Left lung (tissue), 14 donors: ENCODE measurements at places on chromosomes 4 and X. TPM values are rescaled to one million over a fixed set of nuclear protein-coding genes. Genes with fewer than 3 reads are reported as not detected.

GRCh38 chrX:2578864-2579263, 78.1 kb upstream of the DHRSX start:
- H3K4me3 ChIP-seq, result no peak overlapping the region
- H3K27ac ChIP-seq, result no peak overlapping the region
- H3K27me3 ChIP-seq, result peaks cover 35% of the 10 kb centered on the region
- no peak for DNase-seq
- peaks cover 4% of the 10 kb centered on the region for H3K4me1 ChIP-seq
- no peaks in the 10 kb centered on the region for H3K36me3 ChIP-seq

Gene ARHGAP6
- polyA plus RNA-seq, result 19.1 TPM

- H3K4me1 ChIP-seq, result no peaks in the 10 kb centered on the region
- no peaks in the 10 kb centered on the region for H3K27me3 ChIP-seq
- H3K36me3 ChIP-seq, result no peaks in the 10 kb centered on the region
- no peak overlapping the region for H3K27ac ChIP-seq
- no peak overlapping the region for H3K4me3 ChIP-seq
Observed at GRCh38 chrX:69094977-69095669, 70.1 kb downstream of the PJA1 start.

DNA sequence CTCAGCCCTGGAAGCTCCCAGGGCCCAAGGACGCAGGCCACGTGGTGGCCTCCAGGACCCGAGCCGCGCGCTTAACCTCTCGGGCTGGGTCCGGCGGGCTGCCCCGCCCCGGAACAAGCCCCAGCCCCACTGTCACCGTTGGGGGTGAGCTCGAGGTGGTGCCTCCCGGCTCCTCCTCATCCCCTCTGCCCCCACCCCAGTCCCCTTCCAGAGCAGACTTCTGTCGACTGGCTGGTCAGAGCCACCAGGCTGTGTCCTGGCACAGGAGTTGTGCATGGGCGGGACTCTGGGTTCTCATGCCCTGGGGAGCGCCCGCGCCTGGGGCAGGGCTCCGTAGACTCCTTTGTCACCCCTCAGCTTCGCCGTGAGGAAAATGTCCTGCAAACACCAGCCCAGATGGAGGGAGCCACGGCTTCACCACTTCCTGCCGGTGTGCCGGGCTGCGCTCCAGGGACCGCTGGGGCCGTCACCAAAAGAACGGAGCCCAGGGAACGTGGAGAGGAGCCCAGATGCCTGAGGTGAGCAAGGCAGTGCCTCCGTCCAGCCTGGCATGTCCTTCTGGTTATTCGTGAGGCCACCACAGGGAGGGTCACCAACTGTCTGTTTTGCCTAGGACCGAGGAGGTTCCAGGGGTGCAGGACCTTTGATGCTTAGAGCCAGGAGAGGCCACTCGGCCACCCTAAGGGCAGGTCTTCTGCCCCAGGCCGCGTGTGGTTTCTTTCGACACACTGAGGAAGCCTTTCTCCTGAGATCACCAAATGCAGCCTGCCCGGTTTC, 7.1 kb upstream of the RGS12 start:
- H3K36me3 ChIP-seq, result no peaks in the 10 kb centered on the region
- no peak overlapping the region for H3K27ac ChIP-seq
- DNase-seq, result no peak
- no peak overlapping the region for H3K4me3 ChIP-seq
- H3K4me1 ChIP-seq, result no peaks in the 10 kb centered on the region

Gene SYNPO2
- 4.2 TPM for polyA plus RNA-seq

- no peak for DNase-seq
- H3K27me3 ChIP-seq, result no peaks in the 10 kb centered on the region
- H3K4me3 ChIP-seq, result no peak overlapping the region
- no peaks in the 10 kb centered on the region for H3K36me3 ChIP-seq
Observed at GRCh38 chr4:17763416-17763815, 18.0 kb downstream of the FAM184B start.

Gene PDGFC
- 50.4 TPM for polyA plus RNA-seq

- no peaks in the 10 kb centered on the region for H3K27me3 ChIP-seq
- H3K36me3 ChIP-seq, result no peaks in the 10 kb centered on the region
- H3K27ac ChIP-seq, result no peak overlapping the region
- DNase-seq, result no peak
- no peaks in the 10 kb centered on the region for H3K4me1 ChIP-seq
Observed at GRCh38 chr4:109462802-109463201, 29.2 kb downstream of the SEC24B start.

DNA sequence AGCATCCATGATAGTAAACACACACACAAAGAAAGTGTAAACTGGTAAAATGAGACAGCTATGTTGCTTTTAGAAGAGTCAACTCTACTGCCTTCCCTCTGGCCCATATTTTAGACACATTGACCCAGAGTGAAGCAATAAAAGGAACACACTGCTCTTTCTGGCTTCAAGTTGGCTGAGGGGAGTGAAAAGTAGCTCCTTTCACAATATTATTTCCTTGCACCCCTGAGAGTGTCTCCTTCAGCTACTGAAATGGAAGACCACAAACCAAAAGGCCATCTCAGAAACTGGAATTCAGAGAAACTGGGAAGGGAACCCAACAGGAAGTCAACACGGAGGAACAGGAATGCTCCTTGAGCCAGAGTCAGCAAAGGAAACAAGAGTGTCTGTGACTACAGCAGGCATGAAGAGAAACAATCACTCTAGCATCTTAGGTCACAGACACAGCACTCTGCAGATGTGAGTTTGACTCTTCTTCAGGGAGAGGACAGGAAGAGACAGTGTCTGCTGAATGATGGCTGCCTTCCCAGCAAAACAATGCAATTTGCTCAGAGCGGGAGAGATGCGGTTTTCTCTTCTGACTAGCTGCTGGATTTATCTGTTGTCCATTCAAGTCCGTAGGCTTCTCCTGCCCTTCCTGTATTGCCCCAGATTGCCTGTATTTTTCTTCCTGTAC, 106.7 kb downstream of the SPATA18 start:
- H3K27ac ChIP-seq, result no peak overlapping the region
- H3K27me3 ChIP-seq, result no peaks in the 10 kb centered on the region
- no peak overlapping the region for H3K4me3 ChIP-seq
- H3K36me3 ChIP-seq, result no peaks in the 10 kb centered on the region
- no peaks in the 10 kb centered on the region for H3K4me1 ChIP-seq

Gene FBXW7
- polyA plus RNA-seq, result 37.1 TPM

DNA sequence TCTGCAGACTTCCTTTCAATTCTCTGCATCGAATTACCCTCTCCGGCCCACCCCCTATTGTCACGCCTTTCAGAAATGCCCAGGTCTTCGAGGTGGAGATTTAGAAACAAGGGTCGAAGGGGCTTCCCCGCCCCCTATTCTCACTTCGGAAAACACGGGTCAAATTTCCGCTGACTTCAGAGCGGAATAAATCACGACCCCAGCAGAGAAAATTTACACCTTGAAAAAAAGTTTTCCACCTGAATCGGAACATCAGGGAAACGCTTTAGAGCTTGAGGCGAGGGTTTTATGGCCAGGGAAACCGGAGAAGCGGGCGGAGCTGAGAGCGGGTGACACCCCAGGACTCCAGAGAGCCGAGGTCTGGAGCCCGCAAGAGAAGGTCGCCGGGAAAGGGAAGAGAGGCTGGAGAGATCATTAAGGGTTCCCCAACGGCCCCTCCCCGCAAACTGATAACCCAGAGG, 1.6 kb downstream of the SHISA3 start:
- H3K27me3 ChIP-seq, result peaks cover 63% of the 10 kb centered on the region
- peaks cover 11% of the 10 kb centered on the region for H3K4me1 ChIP-seq
- H3K27ac ChIP-seq, result no peak overlapping the region
- no peaks in the 10 kb centered on the region for H3K36me3 ChIP-seq

GRCh38 chrX:68693481-68694434, 46.3 kb downstream of the STARD8 start:
- H3K36me3 ChIP-seq, result no peaks in the 10 kb centered on the region
- H3K27ac ChIP-seq, result peak overlapping the region; percentile 62
- H3K4me3 ChIP-seq, result peak overlapping the region; percentile 61
- DNase-seq, result peak; percentile 63
- no peaks in the 10 kb centered on the region for H3K4me1 ChIP-seq

- H3K4me3 ChIP-seq, result no peak overlapping the region
- H3K27ac ChIP-seq, result no peak overlapping the region
- no peaks in the 10 kb centered on the region for H3K4me1 ChIP-seq
Observed at GRCh38 chr4:17027495-17027894, 129.1 kb upstream of the LDB2 start.

Gene CPZ
- polyA plus RNA-seq, result 3.0 TPM

DNA sequence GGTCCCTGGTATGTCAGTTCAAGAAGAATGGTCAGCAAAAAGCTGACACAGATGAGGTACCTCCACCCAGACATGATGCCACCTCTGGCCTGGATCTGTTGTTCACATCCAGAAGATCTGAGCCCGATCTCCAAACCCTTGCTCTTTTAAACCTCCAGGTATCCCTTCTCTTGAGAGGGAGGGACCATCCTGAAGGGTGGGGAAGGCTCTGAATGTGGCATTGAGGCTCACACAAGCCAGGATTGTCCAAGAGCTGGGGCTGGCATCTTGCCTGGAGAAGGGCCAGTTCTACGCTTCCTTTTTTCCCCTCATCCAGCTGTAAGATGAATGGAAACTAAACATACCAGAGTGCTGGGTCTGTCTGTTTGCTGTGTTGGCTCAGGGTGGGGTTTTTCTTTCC, at the start of gene ITIH6:
ITIH6 (minus strand) TSS at position 119 of the 400 bp plus-strand sequence; CDS start at position 74, 45 bp downstream.
- no peaks in the 10 kb centered on the region for H3K36me3 ChIP-seq
- no peaks in the 10 kb centered on the region for H3K4me1 ChIP-seq
- H3K4me3 ChIP-seq, result no peak within 1 kb of the TSS

Gene FAM9C
- 0.77 TPM for polyA plus RNA-seq

Gene CACNA1F
- 0.25 TPM for polyA plus RNA-seq

Gene ABHD18
- 18.2 TPM for polyA plus RNA-seq

Gene SPANXN1
- polyA plus RNA-seq, result not detected

- no peaks in the 10 kb centered on the region for H3K27me3 ChIP-seq
- no peaks in the 10 kb centered on the region for H3K4me1 ChIP-seq
- H3K36me3 ChIP-seq, result no peaks in the 10 kb centered on the region
- no peak for DNase-seq
- H3K27ac ChIP-seq, result no peak overlapping the region
Observed at GRCh38 chr4:10647846-10648245, 36.7 kb downstream of the CLNK start.

Gene AKAP14
- 3.2 TPM for polyA plus RNA-seq

Gene UGT2B11
- polyA plus RNA-seq, result not detected

Gene SPANXN4
- not detected for polyA plus RNA-seq

Gene SLC10A6
- 0.40 TPM for polyA plus RNA-seq

DNA sequence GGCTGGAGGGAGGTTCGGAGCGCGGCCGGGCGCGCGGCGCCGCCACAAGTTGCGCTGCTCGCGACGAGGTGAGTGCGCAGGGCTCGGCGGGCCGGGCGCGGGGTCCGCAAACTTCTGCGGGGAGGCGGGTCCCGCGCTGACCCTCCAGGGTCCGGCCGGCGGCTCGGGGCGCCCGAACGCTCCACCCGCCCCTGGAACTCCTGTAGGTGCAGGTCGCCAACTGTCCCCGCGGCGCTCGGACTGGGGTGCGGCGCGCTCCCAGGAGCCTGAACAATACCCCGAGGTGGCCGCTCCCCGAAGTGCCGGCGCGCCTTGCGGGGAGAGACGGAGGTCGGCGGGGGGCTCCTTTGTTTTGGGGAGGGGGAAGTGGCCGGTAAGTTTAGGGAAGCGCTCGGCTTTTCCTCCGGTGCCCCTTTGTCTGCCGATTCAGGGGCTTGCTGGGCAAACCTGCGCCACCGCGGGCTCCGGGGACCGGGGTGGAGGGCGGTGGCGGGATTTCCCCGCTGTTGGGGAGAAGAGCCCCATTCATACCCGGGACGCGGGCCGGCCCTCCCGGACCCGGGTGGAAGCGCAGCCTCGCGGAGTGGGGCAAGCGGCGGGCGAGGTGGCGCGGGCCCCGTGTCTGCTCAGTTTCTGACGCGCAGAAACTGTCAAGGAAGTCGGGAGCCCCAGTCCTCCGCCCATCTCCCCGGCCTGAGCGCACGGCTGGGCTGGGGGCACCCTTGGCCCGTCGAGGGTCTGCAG, 694 bp downstream of the TBL1X start:
- H3K4me1 ChIP-seq, result peaks cover 6% of the 10 kb centered on the region
- H3K27ac ChIP-seq, result no peak overlapping the region
- no peaks in the 10 kb centered on the region for H3K36me3 ChIP-seq
- H3K27me3 ChIP-seq, result no peaks in the 10 kb centered on the region
- peak overlapping the region; percentile 50 for H3K4me3 ChIP-seq

DNA sequence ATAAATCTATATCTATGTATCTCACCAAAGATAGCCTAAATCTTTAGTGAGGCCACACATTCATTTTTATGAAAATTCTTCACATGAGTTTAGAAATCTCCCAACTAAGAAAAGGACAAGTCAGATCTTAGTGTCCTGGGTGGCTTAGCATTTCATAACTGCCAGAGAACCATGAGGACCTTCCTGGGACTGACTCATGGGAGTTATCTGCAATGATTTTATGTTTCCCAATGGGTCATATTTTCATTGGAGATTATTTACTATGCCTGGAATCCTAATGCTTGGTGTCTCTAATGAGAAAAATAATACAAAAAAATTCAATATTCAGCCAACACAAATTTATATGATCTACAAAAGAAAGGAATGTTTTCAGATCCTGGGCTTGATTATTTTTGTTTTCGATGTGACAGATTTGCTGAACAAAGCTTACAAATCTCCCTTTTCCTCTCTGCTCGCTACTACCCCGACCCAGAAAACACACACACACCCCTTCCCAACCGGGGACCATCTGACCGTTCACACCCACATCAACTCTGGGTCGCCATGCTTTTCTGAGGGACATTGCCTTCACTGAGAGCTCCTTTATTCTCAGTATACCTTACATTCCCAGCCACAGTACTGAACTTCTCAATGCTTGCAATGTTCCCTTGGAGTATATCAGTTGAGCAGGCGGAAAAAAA, 40.1 kb downstream of the SORBS2 start:
- H3K4me3 ChIP-seq, result no peak overlapping the region
- no peaks in the 10 kb centered on the region for H3K36me3 ChIP-seq
- no peak overlapping the region for H3K27ac ChIP-seq
- DNase-seq, result no peak

DNA sequence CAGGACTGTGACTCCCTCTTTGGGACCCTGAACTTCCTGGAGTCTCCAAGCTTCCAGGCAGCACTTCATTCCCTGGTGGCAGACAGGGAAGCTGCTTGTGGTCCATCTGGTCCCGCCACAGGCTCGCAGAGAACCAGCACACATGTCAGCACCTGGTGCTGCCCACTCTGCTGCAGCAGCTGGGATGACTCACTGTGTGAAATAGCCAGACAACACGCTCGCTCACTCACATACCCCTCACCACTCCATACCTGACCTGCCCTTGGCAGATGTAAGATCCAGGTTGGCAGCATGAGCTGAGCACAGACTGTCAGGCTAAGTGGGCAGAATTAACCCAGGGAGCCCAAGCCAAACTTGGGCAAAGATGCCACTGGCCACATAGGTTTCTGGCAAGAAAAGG, 613.5 kb downstream of the PCDH18 start:
- H3K4me3 ChIP-seq, result no peak overlapping the region
- H3K4me1 ChIP-seq, result no peaks in the 10 kb centered on the region
- no peaks in the 10 kb centered on the region for H3K27me3 ChIP-seq
- no peaks in the 10 kb centered on the region for H3K36me3 ChIP-seq

GRCh38 chrX:116238093-116238492, 67.5 kb downstream of the AGTR2 start:
- no peaks in the 10 kb centered on the region for H3K4me1 ChIP-seq
- no peak overlapping the region for H3K4me3 ChIP-seq
- H3K36me3 ChIP-seq, result no peaks in the 10 kb centered on the region
- DNase-seq, result no peak
- H3K27ac ChIP-seq, result no peak overlapping the region

GRCh38 chrX:108558217-108558616, 118.6 kb downstream of the COL4A5 start:
- no peak for DNase-seq
- H3K27ac ChIP-seq, result no peak overlapping the region
- no peaks in the 10 kb centered on the region for H3K4me1 ChIP-seq
- H3K36me3 ChIP-seq, result no peaks in the 10 kb centered on the region

Gene DMRTC1
- polyA plus RNA-seq, result not detected
